ENCODE measurements at places on chromosomes 5 and 9.

DNA sequence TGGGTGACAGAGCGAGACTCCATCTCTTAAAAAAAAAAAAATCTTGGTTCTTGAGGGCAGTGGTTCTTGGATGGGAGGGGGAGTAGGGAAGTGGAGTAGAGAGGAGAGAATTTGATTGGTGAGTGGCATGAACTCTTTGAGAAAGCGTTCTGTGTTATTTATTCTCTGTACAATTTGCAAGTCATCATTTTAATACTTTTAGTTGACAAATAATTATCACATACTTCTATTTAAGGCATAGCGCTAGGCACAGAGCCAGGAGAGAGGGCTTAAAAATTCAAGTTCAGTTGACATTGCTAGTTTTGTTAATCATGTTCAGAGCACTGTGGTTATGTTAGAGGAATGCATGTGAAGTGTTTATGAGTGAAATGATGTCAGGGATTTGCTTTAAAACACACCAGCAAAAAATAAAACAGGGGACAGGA lies 24.6 kb downstream of the HSDL2 start:
- DNase-seq: no peak

- DNase-seq: no peak
These were observed 125.1 kb upstream of the SGCD start for GRCh38 chr5:156201788-156202403.

- no peak for DNase-seq
These were observed 120.9 kb downstream of the WNK2 start for GRCh38 chr9:93304574-93305496.

GRCh38 chr5:68273717-68274409 lies 58.3 kb downstream of the PIK3R1 start:
- DNase-seq: no peak

DNA sequence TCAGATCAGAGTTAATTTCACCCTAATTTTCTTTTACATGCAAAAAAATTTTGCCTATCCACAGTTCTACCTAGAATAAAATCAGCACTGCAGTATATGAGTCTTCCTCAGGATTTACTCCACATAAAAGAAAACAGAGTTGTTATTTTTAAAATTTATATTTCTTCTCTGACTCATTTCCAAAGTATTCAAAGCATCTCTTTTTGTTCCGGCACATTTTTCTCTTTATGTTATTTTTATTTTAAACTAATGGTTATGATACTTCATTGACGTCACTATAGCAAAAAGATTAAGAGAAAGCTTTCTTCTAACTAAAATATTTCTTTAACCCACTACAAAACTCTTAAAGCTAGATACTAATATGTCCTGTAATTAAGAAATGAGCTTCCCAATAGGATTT lies 590.4 kb downstream of the PRELID2 start:
- no peak for DNase-seq

DNA sequence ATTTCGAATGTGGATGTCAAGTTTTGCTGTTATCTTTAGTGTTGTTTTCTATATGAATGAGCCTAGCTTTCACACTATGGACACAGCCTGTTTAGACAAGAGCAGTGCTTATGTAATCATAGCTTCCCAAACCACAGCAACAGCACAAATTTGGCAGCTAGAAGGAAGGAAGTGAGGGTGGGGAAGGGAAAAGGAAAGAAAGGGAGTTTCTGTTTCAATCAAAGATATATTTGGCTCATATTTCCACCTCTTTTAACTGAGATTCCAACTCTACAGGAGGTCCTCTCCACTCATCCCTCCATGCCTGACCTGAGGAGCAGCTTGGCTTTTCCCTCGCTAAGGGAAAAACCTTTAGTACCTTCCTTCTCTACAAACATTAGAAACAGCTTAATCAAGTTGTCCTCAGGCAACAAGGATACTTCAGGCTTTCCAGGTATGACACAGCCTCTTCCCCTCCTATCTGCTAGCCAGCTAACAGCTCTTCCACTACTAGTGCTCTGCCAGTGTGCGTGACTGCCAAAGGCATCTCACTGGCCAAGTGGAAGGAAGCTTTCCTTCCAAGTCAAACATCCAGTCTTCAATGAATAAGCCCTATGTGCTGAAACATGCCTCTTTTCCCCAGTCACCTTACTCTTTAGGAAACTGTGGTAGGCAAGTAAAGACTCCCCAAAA lies 268.6 kb upstream of the PTGER4 start:
- peak; percentile 22 for DNase-seq

- DNase-seq: no peak
These were observed 15.2 kb upstream of the HMHB1 start for GRCh38 chr5:143796753-143797152.

DNA sequence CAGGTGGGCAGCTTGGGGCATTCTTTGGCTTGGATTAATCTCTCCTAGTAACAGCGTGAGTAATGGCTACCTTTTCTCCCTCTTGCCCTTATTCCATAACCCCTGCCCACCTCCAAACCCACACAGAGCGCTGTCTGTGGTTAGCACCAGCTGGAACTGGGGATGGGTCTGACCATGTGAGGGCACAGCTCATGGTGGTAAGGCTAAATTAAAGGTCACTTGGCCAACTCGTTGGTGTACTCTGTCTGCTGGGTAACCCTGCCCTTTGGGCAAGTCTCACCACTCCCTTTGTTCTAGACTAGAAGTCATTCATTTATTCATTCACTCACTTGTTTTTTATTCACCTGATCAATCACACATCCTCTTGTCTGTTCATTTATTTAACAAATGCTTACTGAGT lies 27.8 kb downstream of the PPARGC1B start:
- DNase-seq: no peak

All from CD4-positive, alpha-beta T cell treated with Interleukin-2 at 100 ng/mL for 4 hours (primary cell).